ENCODE measurements at places on chromosomes 5 and 9.
A peak's percentile ranks its signal among the peaks of the same experiment; 100 is the strongest.

DNA sequence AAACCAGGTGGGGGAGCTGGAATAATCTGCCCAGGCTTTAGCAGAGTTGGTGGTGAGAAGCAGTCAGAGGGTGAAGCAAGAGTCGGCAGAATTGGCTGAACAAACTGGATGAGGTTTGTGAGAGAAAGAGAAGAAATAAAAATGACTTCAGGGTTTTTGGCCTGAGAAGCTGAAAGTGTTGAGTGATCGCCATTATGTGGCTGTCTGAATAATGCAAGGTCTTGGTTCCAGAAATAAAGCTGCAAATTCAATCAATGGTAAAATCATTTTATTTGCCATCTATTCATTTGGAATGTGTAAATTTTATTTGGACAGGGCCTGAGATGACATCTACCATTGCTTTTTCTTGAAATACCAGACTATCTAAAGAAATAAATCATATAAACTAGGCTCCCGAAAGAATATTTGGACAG lies 50.4 kb upstream of the DAB2 start:
- no peak for DNase-seq

DNA sequence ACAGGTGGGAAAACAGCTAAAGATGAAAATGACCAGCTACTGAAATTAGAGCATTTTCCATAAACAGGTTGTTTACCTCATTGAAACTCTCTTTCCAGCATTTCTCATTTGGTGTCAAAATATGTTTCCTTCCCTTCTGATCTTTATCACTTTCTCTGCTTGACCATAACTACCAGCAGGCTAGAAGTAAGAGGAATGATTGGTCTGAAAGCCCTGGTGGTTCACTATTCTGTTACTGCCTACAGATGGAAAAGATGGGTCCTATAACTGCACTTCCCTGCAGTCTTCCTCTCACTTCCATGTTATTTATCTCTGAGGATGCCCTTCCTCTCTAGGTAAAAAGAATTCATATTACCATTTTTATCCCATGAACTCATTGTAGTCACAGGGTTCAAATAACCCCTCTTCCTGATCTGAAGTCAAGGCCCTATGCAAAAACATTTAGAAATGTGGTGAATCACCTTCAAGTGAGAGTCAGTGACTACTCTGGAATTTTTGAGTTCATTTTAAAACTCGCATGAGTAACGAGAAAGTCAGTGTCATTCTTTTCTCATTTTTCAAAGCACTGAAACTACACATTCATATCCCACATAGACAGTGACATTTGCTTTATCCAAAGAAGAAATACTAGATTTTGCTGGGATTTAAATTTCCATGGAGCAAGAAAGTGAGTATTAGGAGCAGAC lies 51.7 kb downstream of the ZNF474 start:
- no peak for DNase-seq

DNA sequence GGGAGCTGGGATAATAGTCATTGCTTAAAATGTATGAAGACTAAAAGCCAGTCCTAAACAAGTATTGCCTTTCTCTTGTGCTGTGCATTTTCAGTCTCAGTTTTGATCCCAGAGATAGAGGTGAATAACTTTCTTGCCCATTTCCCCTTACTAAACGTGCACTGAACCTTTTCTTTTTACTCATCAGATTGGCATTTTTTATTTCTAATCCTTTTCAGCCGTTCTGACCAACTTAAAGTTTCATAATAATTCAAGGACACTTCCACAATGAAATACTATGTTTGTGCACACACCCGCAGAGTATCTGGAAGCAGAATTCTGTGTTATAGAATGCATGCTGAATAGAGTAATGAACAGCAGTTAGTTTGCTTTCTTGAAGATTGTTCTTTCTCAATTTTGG lies 343.6 kb downstream of the LRRC70 start:
- no peak for DNase-seq

GRCh38 chr5:103894882-103895281 lies 332.3 kb upstream of the NUDT12 start:
- peak; percentile 27 for DNase-seq

DNA sequence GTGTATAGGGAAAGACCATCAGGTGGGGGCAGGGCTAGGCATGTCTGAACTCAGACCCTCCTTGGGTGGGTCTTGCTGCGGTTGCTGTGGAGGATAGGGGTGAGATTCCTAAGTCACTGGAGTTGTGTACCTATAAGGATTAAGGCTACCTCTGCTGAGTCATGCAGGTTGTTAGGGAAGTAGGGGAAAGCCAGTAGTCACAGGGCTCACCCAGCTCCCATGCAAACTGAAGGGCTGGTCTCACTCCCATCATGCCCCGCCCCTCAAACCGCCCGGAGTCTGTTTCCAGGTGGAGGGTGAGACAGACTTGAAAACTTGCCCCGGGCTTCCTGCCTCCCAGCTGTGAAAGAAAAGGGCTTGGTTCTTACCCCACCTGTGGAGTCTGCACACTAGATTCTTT lies 161.8 kb downstream of the CAVIN4 start:
- DNase-seq: no peak

GRCh38 chr5:113384782-113385285 lies 50.0 kb downstream of the TSSK1B start:
- no peak for DNase-seq

DNA sequence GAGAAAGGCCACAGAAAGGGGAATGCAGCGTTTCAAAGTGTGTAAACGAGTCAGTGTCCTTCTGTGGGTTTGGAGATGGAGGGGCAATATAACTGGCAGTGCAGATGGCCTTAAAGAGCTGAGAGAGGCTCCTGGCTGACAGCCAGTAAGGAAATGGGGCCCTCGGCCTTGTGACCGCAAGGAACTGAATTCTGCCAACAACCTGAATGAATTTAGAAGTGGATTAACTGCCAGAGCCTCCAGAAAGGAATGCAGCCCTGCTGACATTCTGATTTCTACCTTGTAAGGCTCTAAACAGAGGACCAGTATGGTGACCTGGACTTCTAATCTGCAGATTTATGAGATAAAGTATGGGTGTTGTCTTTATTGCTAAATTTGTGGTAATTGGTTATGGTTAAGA lies 17.5 kb upstream of the NREP start:
- peak; percentile 70 for DNase-seq

DNA sequence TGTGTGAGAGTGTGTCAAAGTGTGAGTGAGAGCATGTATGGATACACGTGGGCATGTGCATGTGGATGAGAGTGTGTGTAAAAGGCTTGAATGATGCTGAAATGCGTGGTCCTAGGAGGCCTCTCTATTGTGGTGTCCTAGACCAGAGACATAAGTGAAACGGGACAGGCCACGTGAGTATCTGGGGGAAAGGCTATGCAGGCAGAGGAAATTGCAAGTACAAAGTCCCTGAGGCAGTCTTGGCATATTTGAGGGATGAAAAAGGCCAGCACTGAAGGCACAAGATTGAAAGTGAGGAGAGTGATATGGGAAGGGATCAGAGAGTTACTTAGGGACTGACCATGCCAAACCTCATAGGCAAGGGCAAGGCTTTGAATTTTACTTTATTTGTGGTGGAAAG lies 67.2 kb upstream of the CCDC152 start:
- no peak for DNase-seq

GRCh38 chr5:103487822-103488493 lies 74.6 kb downstream of the NUDT12 start:
- no peak for DNase-seq

GRCh38 chr5:83245037-83245436 lies 167.7 kb downstream of the XRCC4 start:
- DNase-seq: no peak

DNA sequence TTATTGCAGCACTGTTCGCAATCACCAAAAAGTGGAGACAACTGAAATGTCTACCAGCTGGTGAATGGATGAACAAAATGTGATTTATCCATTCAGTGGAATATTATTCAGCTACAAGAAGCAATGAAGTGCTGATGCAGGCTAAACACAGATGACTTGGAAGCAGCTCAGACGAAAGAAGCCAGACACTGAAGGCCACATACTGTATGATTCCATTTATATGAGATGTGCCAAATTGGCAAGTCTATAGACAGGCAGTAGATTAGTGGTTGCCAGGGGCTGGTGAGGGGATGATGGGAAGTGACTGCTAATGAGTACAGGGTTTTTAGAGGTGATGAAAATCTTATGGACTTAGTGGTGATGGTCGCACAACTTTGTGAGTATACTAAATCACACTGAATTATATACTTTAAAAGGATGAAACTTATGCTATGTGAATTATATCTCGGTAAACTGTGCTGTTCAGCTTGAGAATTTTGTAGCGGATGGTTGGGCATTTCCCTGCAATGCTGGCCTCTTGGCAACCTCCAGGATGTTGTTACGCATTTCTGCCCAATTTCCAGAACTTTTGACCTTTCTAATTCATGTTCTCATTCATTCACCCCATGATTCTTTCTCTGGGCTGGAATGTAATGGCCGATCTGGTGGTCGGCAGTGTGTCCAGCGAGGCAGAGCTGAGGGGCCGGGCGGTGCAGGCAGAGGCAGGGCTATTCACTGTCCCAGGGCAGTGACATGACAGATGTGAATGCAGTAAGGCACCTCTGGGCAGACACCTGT lies 22.0 kb upstream of the WNK2 start:
- peak; percentile 70 for DNase-seq

- DNase-seq: no peak
These were observed 19.7 kb downstream of the CPEB4 start for GRCh38 chr5:173907686-173908371.

- DNase-seq: no peak
These were observed 18.0 kb downstream of the RPS14 start for GRCh38 chr5:150431574-150431973.

- DNase-seq: no peak
These were observed 43.3 kb upstream of the CEP72 start for GRCh38 chr5:568809-569208.
